ENCODE measurements at places on chromosomes 5 and 9.

GRCh38 chr5:16707168-16707868, 90.5 kb upstream of the RETREG1 start:
- no peak for DNase-seq

DNA sequence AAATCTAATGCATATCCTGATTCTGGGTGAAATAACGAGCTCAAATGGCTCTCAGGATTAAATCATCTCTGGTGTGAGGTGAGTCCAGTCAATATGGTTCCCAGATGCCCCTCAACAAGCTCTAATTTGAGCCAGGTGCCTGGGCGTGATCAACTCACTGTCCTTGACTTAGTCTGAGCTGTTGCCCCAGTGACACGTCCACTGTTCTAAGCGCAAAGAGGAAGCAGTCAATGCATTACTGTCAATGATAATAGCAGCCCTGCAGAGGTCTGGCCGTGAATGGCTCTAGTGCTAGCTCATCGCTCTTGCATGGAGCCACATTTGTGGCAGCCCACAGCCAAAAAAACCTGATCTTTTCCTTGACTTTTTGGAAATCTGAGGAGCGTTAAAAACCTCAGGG, 128.6 kb upstream of the EFNA5 start:
- no peak for DNase-seq

- no peak for DNase-seq
Observed at GRCh38 chr5:16585041-16585667, 31.6 kb downstream of the RETREG1 start.

DNA sequence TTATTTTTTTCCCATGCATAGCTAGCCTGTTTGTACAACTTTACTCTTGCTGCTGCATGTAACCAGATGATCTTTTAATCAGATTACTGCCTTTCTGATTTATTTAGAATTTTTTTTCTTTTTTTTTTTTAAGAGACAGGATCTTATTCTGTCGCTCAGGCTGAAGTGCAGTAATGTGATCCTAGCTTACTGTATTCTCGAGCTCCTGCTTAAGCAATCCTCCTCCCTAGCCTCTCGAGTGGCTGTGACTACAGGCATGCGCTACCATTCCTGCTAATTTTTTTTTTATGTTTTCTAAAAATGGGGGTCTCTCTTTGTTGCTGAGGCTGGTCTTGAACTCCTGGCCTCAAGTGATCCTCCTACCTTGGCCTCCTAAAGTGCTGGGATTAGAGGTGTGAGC, 9.6 kb downstream of the DCP2 start:
- DNase-seq, result no peak

DNA sequence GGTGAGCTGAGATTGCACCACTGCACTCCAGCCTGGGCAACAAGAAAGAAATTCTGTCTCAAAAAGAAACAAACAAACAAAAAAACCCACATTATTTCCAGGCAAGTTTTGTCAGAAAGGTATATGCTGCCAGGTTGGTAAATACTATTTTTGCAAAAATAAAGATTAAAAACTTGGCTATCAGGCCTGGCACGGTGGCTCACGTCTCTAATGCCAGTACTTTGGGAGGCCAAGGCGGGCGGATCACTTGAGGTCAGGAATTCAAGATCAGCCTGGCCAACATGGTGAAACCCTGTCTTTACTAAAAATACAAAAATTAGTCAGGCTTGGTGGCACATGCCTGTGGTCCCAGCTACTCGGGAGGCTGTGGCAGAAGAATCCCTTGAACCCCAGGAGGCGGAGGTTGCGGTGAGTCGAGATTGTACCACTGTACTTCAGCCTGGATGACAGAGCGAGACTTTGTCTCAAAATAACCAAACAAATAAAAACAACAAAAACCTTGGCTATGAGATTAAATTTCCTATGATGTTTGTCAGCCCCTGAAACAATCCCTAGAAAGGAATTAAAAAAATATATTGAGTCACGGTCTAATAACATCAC, 22.7 kb downstream of the AGXT2 start:
- no peak for DNase-seq

- no peak for DNase-seq
Observed at GRCh38 chr5:60779466-60779865, 64.6 kb downstream of the ELOVL7 start.
